ENCODE measurements at places on chromosomes 4 and X.
A peak's percentile ranks its signal among the peaks of the same experiment; 100 is the strongest.

DNA sequence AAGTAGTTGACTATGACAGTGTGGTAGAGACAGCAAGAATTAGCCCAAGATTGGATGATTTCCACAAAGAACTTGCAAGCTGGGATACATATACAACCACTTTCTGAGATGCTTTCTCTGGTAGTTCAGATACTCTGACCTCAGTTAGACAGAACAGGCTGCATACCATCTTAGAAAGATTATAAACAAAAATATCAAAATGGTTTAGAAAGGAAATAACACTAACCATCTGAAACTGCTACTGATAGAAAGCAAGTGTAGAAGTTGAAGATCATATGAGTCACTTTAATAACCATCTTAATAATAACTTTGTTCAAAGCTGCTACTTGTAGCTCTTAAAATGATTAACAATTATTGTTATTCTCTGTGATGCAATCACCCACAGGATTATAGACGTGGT is 255.4 kb upstream of the TTC29 start:
- DNase-seq: no peak

DNA sequence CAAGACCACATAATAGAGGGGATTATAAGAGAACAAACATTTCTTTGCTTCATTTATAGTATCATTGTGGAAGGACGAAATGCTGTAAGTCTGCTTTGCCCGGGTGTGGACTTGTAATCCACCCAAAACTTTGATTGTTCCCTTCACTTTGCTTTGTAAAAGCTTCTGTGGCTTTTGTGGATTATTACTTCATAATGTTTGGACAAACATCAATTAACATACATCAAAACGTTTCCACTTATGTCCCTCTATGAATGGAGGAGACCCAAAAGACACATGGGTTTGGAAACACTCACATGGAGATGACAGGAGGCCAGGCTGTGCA is 415.4 kb downstream of the SPRY1 start:
- no peak for DNase-seq

GRCh38 chr4:81504112-81505003 is 32.7 kb upstream of the RASGEF1B start:
- DNase-seq: peak; percentile 12

GRCh38 chr4:189592890-189593289 is 347.8 kb upstream of the FRG1 start:
- no peak for DNase-seq

DNA sequence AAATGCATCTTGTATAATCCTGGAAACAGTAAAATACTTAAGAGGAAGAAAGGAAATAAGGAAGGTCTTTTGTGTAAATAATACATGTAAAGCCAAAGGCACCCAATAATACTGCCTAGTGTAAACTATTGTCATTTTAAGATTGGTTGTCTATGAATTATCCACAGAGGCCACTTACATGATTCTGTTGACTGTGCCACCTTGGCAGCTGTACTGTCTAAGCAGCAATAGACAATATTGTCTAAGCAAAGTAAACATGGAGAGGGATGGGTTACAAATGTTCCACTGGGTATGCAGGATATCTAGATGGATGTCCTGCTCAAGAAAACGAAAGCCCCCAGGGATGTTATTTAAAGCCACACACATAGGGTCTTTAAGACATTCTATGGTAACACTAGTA is 19.4 kb downstream of the BEND4 start:
- no peak for DNase-seq

GRCh38 chr4:158538176-158538575 is 16.5 kb downstream of the RXFP1 start:
- DNase-seq: no peak

All from CD4-positive, alpha-beta T cell treated with Interleukin-12 subunit alpha and Interleukin-12 subunit beta, for 1 hour (primary cell).